Cortex of kidney (tissue), 1 donor: ENCODE measurements at places on chromosomes 5 and 9.

- DNase-seq: no peak
Measured at GRCh38 chr9:131167936-131168335, 42.5 kb downstream of the NUP214 start.

DNA sequence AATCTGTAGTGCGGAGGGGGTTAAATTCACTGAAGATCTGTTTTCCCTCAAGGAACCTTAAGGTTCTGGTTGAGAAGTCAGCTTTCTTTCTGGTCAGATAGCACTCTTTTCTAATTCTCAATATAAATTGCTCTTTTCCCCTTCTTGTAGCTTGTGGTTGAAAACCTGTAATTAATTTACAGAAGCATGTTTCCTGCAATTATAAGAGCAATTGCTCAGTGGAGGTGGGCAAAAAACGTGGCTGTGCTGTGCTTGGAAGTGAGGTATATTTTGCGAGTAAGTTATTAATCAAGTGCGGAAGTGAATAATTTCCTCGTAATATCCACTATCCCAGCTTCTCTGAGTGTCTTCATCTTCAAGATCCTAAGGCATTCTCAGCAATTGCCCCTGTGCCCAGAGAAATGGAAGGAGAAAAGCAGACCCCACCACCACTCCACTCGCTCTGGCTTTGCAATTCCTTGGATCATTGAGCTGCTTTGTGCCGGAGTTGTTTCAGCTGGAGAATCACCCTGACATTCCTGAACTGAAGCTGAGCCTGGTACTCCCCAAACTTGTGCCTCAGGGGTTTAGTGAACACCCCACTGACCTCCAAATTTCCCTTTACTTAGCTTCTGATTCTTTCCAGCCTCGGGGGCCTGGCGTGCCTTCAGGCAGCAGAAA, 140.6 kb downstream of the LRRC70 start:
- DNase-seq: no peak

GRCh38 chr9:119375892-119376291, 6.7 kb upstream of the BRINP1 start:
- DNase-seq: no peak

DNA sequence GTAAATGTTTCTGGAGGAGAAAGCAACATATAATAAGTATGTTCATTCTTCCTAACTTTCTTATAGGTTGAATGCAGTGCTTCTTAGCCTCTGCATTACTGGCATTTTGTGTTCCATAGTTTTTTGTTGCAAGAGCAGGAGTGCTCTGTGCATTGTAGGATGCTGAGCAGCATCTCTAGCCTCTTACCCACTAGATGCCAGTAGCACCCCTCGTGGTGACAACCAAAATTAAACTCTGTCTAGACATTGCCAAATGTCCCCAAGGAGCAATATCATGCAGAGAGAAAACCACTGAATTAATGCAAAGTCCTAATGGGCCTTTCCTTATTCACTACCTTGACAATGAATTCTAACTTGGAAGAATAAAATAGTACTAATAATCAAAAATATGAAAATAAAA, 147.0 kb downstream of the GLIS3 start:
- DNase-seq: no peak

DNA sequence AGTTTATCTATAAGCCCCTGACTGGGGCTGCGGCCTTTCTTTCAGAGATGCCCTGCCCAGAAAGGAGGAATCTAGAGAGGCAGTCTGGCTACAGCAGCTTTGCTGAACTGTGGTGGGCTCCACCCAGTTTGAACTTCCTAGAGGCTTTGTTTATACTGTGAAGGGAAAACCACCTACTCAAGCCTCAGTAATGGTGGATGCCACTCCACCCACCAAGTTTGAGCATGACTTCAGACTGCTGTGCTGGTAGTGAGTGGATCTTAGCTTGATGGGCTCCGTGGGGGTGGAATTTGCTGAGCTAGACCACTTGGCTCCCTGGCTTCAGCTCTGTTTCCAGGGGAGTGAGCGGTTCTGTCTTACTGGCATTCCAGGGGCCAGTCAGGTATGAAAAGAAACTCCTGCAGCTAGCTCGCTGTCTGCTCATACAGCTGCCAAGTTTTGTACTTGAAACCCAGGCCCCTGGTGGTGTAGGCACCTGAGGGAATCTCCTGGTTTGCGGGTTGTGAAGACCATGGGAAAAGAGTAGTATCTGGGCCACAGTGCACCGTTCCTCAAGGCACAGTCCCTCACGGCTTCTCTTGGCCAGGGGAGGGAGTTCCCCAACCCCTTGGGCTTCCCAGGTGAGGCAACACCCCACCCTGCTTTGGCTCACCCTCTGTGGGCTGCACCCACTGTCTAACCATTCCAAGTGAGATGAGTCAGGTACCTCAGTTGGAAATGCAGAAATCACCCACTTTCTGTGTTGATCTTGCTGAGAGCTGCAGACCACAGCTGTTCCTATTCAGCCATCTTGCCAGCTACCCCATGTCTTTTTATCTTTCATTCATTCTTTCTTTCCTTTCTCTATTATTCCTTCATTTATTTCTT, 211.8 kb upstream of the C9orf72 start:
- no peak for DNase-seq

DNA sequence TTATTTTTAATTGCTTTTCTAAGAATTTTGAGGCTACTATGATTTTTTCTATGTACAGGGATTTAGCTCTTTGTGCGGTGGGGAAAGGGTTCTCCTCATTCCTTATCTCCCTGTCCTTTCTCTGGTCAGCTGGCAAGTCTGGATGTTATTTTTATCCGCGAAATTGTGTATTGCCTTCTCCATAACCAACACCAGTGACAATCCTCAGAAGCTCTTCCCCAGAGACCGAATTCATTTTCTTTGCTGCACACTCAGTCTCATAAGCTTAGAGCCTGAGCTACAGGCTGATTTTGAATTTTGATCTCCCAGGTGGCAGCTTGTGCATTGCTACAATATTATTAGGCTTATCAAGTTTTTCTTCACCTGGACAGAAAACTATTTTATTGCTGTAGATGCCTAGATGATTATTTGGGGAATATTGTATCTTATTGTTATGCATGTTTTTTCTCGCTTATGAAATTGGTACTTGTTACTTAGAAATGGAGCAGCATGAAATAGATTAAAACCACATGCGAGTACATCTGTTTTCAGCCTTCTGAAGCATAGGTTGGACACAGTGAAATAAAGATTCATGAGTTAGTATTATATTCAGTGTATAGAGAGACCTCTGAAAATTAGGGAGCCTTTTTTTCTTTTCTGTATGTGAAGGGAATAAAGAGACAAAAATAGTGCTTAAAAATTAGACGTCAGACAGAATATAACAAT, 27.3 kb downstream of the CPEB4 start:
- no peak for DNase-seq

GRCh38 chr5:72358925-72359324, 38.8 kb downstream of the PTCD2 start:
- no peak for DNase-seq

GRCh38 chr5:52283221-52283620, 504.5 kb upstream of the ITGA1 start:
- DNase-seq: no peak

GRCh38 chr5:101212942-101213514, 309.9 kb upstream of the ST8SIA4 start:
- DNase-seq: no peak

DNA sequence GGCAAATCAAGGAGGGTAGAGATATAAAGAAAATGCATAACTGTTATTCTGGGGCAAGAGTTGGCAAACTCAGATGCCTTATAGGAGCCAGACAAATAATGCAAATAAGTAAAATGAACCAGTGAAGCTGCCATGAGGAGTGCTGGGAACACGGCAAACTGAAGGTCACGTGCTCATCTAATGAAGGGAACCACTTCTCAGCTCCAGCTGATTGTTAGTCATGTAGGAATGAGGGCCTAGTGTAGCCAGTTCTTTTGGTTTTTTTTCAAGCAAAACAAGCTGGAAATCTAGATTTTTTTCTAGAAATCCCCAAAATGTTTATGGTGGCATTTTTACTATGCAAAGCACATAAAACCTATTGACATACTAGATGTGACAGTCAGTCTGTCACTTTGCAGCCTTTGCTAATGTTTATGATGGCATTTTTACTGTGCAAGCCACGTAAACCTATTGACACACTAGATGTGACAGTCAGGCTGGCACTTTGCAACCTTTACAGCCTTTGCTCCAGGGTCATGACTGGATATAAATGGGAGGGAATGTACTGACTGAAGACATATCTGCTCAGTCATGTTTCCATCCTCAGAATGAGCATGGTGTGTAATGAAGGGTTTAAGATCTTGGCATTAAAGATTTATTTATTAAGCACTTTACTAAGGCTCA, 39.4 kb downstream of the RUSC2 start:
- no peak for DNase-seq

GRCh38 chr5:173018358-173018757, 34.8 kb downstream of the ATP6V0E1 start:
- no peak for DNase-seq

GRCh38 chr5:29504411-29504810, 1689.1 kb upstream of the CDH6 start:
- DNase-seq: no peak

GRCh38 chr9:124285903-124286291, 28.1 kb downstream of the NEK6 start:
- no peak for DNase-seq

- DNase-seq: no peak
Measured at GRCh38 chr9:128470560-128470959, 14.8 kb downstream of the ODF2 start.

DNA sequence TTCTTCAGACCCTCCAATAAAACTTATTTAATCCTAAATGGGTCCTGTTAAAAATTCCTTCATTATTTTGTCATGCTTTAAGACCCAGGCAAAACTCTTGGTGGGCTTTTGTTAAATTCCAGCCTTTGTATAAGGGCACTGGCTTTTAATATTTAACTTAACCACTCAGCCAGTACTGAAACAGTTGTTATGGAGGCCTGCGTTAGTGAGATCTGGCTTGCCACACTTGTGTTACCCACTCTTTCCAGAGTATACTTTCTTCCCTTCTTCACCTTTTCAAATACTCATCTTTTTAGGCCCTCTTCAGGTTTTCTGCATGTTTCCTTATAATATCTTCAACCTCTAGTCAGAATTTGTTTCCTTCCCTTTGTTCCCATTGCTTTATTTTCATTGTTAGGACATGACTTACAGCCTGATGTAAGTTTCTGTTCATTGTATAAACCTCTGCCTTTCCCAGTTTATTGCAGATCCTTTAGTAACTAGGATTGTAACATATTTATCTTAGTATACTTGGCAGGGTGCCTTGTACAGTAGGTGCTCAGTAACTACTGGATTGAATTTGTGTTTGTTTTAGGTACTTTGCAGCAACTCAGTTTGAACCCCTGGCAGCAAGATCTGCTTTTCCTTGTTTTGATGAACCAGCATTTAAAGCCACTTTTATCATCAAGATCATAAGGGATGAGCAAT, 48.8 kb downstream of the LNPEP start:
- DNase-seq: no peak

GRCh38 chr9:69173497-69173890, 583 bp upstream of the TJP2 start:
- DNase-seq: no peak

GRCh38 chr5:169923988-169924387, 56.3 kb downstream of the INSYN2B start:
- DNase-seq: no peak

DNA sequence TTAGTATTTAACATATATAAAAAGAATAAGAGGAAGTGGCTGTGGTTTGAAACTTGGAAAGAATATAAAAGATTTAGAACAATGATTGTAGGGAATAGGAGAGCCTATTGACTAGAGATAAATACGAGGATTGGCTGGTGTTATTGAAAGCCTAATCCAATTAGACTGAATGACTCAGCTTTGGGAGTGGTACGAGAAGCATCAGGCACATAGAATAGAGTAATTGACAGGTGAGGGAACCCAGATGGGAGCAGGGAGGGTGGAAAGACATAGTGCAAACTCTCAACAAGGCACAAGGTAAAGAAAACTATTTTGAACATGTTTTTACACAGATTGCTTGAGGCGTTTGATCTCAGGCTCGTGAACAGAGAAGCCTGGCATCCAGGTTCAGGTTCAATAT, 338.9 kb upstream of the KLF9 start:
- no peak for DNase-seq

DNA sequence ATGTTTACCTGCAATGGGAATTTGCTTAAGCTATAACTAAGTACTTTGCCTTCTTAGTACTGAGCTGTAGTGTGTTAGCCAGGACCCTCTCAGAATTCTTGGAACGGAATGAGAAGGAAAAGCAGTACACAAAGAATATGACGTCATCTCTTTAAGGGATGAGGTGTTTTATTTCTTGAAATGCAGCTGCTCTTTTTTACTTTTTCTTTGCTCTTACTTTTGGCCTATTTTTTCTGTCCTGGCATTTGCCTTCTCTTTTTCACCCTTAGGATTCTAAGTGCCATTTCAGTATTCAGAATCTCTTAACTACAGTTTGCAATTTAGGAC, 10.1 kb downstream of the KIF2A start:
- no peak for DNase-seq

DNA sequence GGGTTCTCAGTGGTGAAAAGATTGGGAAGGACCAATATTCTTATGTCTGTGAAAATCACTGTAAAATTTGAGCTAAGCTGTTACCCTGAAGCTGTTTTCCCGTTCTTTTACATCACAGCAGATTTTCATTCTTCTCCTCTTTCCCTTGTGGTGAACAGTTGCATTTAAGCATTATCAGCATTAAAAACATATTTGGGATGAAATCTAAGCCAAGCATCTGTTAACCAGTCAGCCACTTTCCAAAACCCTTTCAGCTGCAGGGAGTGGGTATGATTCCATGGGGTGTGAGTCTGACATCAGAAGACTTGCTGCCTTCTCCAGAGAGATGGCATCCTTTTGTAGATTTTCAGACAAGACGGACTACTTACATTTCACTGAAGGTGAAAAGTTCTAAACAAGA, 97.2 kb downstream of the TRIO start:
- no peak for DNase-seq

GRCh38 chr5:86797677-86798076, 179.9 kb downstream of the COX7C start:
- no peak for DNase-seq

DNA sequence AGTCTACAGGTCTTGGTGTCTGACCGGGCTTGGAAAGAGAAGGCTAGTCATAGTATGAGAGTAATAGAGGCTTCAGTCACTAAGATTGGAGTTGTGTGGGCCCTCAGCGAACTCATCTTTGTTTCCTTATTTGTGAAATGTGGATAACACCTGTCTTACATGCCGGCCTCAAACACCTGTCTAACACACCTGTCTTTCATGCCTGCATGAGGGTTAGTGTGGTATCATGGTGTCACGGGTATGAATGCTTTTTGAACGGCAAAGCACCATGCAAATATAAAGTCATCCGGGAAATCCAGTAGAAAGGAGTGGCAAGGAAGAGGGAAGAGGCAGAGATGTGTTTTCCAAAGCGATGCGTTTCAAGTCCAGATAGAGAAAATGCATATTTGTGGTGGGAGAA, 25.5 kb downstream of the GRAMD2B start:
- DNase-seq: no peak

- no peak for DNase-seq
Measured at GRCh38 chr5:14782591-14782990, 89.0 kb downstream of the ANKH start.
